Activated CD8-positive, alpha-beta memory T cell treated with anti-CD3 and anti-CD28 coated beads for 48 hours (primary cell): ENCODE measurements at places on chromosomes 6 and 20.

- no peak for DNase-seq
These were observed 32.7 kb downstream of the TCP11 start for GRCh38 chr6:35108309-35108885.

DNA sequence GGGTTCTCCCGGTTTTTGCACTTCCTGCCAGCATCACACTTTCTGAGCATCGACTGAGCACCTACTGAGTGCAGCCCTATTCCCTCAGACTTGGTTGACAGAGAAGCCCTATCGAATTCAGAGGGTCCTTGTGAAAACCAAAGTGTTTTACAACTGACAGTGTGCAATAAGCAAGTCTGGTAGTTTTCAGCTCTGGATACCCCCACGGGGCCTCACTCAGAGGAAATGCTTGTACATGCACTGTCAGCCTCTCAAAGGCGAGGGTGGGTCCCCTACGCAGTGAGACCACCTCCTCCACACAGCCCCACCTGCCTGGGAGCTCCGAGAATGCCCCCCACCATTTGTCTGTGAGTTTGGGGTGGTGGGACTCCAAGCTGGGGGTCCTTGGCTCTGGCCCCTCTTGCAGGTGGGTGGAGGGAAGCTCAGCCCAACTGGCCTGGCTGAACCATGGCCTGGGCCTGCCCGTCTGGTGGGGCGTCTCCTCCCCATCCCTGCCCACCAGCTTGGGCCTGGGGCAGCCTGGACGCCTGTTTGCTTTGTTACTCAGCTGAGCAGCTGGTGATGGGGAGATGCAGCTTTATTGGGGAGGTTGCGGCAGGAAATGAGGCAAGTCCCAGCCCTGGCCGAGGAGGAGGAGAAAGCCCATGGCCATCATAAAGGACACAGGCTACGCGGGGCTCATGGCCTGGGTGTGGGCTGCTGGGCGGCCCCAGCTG, 1.7 kb downstream of the SPDEF start:
- DNase-seq = no peak

- no peak for DNase-seq
These were observed 38.8 kb downstream of the C6orf52 start for GRCh38 chr6:10655508-10656055.

- DNase-seq = no peak
These were observed 707.0 kb downstream of the EPM2A start for GRCh38 chr6:145028144-145028818.

- no peak for DNase-seq
These were observed 56.5 kb downstream of the MOXD1 start for GRCh38 chr6:132344811-132345210.

DNA sequence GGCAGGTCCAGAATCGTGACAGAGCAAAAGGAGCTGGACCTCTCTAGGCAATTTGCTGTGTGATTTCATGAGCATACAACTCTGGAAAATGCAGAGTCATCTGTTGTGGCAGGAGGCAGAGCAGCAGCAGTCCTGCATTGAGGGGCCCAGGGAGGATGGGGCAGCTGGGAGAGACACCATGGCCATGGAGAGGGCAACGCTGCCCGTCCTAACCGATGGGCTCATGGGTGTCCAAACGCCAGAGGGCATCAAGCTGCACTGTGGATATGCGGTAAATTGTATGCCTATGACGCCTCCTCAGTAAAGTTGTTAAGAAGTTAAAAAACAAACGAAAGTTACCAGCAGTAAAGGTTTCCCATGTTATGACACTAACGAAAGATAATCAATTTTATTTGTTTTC, 42.2 kb upstream of the DACT2 start:
- DNase-seq = no peak

GRCh38 chr6:13248994-13249393, 79.3 kb downstream of the TBC1D7 start:
- DNase-seq = no peak
